ENCODE measurements at places on chromosomes 3 and 15. TPM values are rescaled to one million over a fixed set of nuclear protein-coding genes. Genes with fewer than 3 reads are reported as not detected.

- DNase-seq, result no peak
Measured at GRCh38 chr15:75052972-75053747, 29.8 kb downstream of the PPCDC start.

DNA sequence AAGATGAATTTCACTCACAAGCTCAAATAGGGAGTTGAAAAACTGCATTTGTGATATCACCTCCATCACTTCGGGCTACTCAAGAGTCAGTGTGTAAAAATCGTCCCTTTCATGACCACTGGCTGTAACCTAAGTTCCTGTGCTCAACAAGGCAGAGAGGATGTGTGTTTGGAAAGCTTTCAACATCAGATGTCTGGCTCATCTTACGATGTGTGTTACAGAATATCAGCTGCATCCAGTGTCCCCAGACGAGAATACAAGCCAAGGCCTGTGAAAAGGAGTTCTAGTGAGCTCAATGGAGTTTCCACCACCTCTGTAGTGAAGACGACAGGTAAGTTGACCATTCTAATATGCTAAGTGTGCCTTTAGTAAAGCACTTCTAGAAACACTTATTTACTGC lies 65.5 kb upstream of the ADAMTSL3 start:
- no peak for DNase-seq

GRCh38 chr3:126450744-126451143 lies 24.9 kb downstream of the ZXDC start:
- no peak for DNase-seq

GRCh38 chr3:9135526-9135925 lies 113.9 kb downstream of the SRGAP3 start:
- DNase-seq, result no peak

DNA sequence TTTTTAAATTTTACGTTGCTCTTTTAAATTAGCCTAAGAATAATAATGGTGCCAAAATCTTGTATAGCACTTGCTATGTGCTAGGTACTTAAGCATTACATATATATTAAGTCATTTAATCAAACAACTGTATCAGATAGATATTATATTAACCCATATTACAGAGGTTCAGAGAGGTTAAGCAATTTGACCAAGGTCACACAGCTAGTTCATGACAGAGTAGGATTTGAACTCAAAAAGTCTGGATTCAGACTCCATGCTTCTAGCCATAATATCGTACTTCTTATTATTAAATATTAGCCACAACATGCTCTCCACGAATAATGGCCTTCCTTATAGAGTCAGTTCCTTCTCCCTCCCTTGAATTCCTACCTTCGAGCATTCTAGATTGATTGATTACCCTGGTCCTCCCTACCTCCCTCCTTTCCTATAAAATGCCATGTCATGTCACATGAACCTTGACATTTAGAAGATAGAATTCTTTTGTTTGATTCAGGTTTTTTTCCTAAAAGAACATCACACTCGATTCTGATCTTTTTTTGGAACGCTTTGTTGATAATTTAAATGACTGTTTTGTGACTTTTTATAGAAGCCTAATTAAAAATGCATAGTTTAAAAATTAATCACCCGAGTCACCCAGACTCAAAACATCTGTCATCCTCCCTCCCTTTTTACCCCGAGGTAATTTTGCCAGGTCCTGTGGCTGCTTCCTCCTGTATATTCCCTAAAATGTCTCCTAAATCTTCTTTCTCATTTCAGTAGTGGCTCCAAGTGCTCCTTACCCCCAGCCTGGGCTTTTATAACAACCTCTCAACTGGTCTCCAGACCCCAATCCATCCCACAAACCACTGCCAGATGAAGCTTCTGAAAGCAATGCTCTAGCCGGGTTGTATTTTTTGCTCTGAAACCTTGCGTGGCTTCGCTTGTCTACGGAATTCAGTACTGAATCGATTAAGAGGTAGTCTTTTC lies 8.5 kb upstream of the PSMD6 start:
- peak; percentile 61 for DNase-seq

- peak; percentile 89 for DNase-seq
Measured at GRCh38 chr3:54905261-54905888, 22.5 kb downstream of the LRTM1 start.

- DNase-seq, result peak; percentile 83
Measured at GRCh38 chr3:106811376-106811775, 565.9 kb upstream of the CCDC54 start.

GRCh38 chr3:104347291-104347690 lies 1019.4 kb upstream of the ALCAM start:
- DNase-seq, result no peak

- DNase-seq, result no peak
Measured at GRCh38 chr15:74913041-74913440, 6.4 kb upstream of the FAM219B start.

DNA sequence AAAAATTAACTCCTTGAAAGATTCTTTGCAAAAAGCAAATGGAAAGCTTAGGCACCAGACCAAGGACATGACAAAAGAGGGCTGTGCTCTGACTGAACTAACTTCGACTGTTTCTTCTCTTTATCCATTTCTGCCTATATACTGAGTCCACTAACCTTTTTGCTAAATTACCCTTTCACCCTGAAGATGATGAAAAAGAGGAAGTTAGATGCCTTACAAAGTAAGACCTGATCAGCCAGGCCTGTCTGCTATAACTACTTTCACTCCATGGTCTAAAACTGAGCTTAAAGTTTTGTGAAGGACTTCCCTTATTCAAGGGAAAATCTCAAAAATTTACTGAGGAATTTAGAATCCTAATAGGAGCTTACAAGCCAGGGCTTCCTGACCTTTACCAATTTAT lies 6.2 kb upstream of the IGSF10 start:
- no peak for DNase-seq

DNA sequence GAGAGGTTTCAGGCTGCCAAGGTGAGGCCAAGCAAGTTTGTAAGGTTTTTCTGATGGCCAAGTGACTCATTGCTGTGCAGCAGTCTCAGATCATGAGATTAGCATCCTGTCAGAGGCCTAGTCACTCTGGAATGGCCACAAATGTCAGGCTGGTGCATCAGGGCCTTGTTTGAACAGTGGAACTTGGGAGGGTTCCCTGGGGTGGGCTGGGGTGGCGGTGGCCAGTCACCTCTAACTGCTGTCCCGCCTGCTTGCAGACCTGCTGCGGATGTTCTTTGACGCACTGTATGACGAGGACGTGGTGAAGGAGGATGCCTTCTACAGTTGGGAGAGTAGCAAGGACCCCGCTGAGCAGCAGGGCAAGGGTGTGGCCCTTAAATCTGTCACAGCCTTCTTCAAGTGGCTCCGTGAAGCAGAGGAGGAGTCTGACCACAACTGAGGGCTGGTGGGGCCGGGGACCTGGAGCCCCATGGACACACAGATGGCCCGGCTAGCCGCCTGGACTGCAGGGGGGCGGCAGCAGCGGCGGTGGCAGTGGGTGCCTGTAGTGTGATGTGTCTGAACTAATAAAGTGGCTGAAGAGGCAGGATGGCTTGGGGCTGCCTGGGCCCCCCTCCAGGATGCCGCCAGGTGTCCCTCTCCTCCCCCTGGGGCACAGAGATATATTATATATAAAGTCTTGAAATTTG lies 2.8 kb upstream of the FAM131A start:
- DNase-seq, result peak; percentile 74

DNA sequence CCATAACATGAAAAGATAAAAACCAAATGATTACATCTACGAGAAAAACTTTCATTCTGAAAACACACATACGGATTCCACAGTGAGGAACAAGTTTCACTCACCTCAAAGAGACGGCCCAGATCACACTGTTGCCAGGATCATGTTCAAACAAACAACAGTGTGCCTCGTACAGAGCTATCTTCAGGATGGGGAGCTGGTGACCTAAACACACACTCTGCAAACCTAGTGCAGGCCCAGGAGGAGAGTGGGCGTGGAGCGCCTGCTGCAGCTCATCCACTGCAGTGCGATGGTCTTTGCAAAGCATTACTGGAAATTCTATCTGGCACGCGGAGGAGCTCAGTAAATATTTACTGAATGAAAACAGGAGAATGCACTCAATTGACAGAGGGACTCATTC lies 38.5 kb downstream of the TAMM41 start:
- no peak for DNase-seq

DNA sequence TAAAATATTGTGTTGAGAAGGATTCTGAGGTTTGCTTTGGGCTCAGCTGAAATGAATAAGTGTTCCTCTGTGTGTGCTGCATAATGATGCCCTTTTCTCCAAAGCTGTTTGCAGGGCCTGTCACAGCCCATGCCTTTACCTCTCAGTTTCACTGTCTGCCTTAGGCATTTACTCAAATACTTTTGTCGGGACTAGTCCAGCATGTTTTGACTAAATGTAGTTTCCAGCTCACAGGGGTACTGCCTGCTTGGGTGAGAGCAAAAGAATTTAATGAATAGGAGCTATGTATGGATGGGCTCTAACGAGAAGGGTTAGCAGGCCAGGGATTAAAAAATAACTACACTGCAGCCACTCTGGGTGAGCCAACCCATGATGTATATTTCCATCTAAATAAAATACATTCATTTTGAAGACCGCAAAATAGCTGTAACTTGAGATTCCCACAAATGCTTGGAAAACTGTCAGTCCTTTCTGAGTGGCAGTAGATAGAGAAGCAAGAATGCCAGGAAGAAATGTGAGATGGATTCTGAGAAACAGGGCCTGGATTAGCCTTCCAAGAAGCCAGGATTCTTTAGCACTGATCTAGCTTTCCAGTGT lies 549.2 kb upstream of the TBL1XR1 start:
- no peak for DNase-seq

GRCh38 chr15:62453981-62454380 lies 288.9 kb upstream of the C2CD4B start:
- DNase-seq, result peak; percentile 54

DNA sequence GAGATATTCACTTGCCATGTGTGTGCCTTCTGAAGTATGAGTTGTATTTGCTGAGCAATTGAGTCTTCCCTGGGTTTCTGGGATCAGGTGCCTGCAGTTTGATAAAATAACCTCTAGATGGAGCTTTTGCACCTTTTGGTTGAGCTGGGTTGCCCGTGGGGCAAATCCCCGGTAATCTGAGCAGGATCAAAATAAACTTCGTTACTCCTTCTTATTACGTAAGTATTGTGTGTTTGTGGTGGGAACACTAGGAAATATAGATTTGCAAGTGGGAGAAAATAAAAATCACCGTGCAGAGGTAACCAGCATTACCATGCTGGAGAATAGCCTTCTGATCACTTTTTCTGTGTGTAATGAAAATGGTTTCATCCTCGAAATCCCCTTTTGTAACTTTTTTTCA lies 277.4 kb upstream of the NR2E3 start:
- no peak for DNase-seq

- no peak for DNase-seq
Measured at GRCh38 chr15:80251428-80252120, 439 bp downstream of the CTXND1 start.

DNA sequence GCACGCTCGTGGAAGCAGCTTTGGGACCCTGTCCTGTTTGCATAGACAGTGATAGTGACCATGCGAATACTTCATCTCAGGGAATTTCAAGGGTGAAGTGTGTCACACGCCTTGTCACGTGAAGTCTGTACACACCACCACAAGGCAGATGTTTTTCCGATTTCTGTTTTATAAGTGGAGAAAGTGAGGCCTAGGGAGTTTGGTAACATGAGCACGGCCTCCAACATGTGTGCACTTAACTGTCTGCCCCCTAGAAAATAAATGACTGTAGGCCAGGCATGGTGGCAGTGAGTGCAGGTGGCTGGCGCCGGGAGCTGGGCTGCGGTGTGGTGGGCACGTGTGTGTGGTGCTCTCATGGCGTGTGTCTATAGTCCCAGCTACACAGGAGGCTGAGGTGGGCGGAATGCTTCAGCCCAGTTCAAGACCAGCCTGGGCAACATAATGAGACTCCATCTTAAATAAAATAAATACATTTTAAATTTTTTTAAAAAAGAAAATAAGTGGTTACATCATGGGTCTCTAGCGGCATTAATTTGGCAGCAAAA lies 42.0 kb downstream of the WHAMM start:
- no peak for DNase-seq

DNA sequence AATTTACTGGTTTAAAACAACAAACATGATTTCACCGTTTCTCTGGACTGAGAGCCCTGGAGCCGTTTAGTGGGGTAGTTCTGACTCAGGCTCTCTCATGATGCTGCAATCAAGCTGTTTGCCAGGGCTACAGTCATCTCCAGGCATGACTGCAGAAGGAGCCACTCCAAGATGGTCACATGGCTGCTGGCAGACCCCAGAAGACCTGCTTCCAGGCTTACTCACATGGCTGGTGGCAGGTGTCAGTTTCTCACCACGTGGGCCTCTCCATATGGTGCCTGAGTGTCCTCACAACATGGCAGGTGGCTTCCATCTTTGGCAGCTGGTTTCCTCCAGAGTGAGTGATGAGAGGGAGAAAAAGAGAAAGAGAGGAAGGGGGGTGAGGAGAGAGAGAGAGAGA lies 378.3 kb upstream of the RGMA start:
- peak; percentile 91 for DNase-seq

DNA sequence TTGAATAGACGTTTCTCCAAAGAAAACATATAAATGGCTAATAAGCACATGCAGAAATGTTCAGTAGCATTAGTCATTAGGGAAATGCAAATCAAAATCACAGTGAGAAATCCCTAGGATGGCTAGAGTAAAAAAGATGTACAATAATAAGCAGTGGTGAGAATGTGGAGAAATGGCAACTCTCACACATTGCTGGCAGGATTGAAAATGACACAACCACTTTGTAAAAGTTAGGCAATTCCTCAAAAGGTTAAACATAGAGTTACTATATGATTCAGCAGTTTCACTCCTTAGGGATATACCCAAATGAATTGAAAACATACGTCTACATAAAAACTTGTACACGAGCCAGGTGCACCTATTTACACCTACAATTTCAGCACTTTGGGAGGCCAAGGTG lies 108.7 kb downstream of the ITPR1 start:
- peak; percentile 16 for DNase-seq

- no peak for DNase-seq
Measured at GRCh38 chr3:72204452-72204851, 419.5 kb upstream of the PROK2 start.

DNA sequence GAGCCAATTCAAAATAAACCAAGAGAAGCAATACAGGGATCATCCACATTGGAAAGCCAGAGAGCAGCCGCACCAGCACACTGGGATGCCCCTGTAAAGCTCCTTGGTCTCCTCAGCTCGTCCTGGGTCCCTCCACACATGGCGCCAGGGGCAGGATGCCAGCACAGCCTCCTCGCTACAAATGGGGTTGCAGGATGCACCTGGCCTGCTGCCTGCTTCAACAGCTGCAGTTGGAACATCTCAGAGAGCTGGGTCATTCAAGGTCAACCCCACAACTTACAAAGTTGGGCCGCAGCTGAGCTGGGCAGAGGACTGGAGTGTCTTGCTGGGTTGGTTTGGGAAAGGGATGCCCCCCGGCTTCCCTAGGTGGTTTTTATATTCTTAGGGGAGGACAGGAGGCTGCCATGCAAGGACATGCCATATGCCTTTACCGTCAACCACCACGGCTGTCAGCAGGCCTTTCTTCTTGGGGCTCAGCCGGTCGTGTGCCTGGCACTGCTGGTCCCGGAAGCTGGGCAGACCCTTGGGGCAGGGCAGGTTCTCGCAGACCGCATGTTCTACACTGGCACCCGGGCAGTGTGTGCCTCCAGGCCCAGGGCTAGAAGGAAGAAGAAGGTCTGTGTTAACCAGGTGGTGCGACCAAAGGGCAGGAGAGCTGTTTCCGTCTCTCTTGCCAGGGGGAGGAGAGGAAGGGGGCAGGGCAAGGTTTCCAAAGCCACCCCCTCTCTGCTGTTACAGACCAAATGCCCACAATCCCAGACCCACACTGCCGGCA lies 225.2 kb downstream of the ADAMTS17 start:
- no peak for DNase-seq

Gene TM4SF4
- total RNA-seq, result 1.3 TPM

Gene WDR5B
- total RNA-seq, result 6.7 TPM

Gene ARHGAP31
- total RNA-seq, result 24.9 TPM

Gene TYRO3
- 6.1 TPM for total RNA-seq

Gene DAZL
- total RNA-seq, result not detected

Gene OR5K2
- not detected for total RNA-seq

Gene PLEKHO2
- 8.7 TPM for total RNA-seq

Gene GPR171
- total RNA-seq, result not detected

Gene MYLK
- 112 TPM for total RNA-seq
